ENCODE measurements at places on chromosomes 12 and 14. TPM values are rescaled to one million over a fixed set of nuclear protein-coding genes. Genes with fewer than 3 reads are reported as not detected.

Gene KRT3
- not detected for total RNA-seq

Gene ALG10B
- 11.8 TPM for total RNA-seq

Gene CFAP54
- total RNA-seq, result 5.3 TPM

Gene PSMB5
- total RNA-seq, result 194 TPM

Gene KLHL33
- total RNA-seq, result under 0.01 TPM

Gene NID2
- 8.2 TPM for total RNA-seq

Gene SYNDIG1L
- 6.9 TPM for total RNA-seq

Gene SMCO2
- total RNA-seq, result not detected

Gene SIRT4
- total RNA-seq, result 4.1 TPM

Gene ESR2
- 1.2 TPM for total RNA-seq

DNA sequence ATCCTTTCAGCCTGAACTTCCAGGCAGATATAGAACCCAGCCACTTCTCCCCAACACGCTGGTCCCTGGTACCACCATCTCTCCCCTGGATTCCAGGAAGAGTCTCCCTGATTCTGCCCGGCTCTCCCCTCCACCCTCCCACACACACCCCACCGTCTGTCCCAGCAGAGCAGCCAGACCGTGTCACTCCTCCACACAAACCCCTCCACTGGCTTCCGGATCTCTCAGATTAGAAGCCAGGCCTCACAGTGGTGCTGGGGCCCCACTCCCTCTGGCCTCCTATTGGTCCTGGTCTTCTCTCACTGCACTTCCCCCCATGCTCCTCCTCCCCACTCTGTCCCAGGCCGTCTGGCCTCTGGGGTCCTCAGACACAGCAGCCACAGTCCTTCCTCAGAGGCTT is 52.4 kb upstream of the CDKN3 start:
- no peak for DNase-seq

- no peak for DNase-seq
Measured at GRCh38 chr12:113171543-113171942, 13.7 kb downstream of the DDX54 start.

DNA sequence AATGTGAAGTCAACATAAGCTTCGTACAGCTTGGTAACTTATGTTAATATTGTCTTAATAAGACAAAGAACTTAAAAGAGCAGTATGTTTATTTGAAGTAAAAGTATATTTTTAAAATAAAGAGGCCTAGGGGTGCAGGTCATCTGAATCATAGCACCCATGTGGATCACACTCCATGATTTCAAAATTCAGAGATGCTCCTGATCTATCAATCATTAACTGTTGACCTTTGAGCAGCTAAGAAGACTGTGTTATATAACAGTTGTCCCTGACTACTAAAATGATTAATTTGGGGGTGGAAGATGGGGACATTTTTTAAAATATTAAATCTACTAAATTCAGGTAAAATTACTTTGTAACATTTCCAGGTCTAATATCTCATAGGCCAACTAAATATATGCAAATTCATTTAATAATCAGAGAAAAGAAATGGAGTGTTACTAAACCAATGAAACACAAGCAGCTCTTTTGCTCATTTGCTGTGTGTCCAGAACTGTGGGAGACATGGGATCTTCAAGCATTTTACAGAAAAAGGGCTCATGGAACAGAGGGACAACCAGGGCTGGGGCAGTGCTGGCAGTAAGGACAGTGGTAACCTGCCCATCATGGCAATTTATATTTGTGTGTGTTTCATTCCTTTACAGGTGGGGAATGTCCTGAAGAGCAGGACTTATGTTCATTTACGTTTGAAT is 120.7 kb upstream of the PCED1B start:
- no peak for DNase-seq

DNA sequence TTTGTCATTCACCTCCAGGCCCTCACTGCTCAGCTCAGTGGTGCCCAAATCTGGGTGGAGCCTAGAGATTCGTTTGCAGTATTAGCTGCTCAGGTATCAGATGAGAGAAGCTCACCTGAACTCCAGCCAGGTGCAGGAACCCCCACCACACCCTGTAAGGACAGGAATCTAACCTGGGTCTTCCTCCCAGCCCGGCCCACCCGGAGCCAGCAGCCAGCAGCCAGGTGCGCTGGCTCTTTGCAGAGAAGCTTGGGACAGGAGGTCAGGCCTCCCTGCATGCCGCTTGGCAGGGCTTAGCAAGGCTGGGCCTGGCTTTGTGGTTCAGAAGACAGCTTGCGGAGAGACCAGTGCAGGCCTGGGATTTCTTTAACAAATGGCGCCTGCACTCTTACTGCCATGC is 125.6 kb upstream of the MYL2 start:
- no peak for DNase-seq

DNA sequence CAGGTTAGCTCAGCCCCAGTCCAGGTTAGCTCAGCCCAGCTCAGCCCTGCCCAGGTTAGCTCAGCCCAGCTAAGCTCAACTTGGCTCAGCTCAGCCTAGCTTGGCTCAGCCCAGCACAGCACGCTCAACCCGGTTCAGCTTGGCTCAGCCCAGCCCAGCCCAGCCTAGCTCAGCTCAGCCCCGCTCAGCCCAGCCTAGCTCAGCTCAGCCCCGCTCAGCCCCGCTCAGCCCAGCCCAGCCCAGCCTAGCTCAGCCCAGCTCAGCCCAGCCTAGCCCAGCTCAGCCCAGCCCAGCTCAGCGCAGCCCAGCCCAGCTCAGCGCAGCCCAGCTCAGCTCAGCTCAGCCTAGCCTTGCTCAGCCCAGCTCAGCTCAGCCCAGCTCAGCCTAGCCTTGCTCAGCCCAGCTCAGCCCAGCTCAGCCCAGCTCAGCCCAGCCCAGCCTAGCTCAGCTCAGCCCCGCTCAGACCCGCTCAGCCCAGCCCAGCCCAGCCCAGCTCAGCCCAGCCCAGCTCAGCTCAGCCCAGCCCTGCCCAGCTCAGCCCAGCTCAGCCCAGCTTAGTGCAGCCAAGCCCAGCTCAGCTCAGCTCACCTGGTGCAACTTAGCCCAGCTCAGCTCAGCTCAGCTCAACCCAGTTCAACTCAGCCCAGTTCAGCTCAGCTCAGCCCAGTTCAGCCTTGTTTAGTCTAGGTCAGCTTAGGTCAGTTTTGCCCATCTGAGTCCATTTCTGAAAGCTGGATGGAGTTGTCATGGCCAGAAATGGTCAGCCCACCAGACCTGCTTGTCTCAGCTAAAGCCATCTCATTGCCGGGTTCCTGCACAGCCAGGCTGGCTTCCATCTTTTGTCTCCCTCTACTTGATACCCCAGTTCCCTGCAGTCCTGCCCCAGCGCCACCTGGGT is 333.6 kb downstream of the TMEM121 start:
- DNase-seq, result no peak

- no peak for DNase-seq
Measured at GRCh38 chr12:66352197-66352596, 49.9 kb downstream of the HELB start.

DNA sequence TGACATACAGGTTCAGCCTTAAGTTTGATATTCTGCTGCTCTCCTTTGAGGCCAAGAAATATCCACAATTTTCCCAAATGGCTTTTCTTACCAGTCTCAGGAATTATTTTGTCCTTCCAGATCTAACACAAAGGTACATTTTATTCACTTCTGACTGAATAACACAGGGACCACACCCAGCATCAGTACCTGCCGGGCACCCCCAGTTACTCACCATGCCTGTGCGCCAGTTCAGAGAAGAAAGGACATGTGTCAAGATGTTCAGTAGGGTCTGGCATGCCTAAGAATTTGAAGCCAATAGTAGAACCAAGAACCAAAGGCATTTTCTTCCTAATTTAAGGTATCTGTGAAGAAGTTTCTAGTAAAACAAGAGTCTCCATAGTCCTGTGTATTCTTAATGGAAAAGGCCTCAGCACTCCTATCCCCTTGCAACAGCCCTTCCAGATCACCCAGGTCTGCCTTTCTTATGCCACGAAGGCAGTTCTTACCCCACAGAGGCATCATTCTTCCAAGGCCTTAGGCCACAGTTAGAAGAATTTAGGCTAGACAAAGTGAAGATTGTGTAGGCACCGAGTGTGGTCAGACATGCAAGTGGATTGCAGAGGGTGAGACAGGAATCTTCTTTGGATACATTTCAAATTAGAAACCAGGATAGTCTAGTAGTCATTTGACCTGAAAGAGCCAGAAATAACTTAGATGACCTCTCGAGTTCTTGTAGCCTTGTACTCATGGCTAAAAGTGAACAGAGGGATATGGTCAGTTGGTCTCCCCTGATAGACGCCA is 140.1 kb upstream of the HIF1A start:
- DNase-seq, result no peak

DNA sequence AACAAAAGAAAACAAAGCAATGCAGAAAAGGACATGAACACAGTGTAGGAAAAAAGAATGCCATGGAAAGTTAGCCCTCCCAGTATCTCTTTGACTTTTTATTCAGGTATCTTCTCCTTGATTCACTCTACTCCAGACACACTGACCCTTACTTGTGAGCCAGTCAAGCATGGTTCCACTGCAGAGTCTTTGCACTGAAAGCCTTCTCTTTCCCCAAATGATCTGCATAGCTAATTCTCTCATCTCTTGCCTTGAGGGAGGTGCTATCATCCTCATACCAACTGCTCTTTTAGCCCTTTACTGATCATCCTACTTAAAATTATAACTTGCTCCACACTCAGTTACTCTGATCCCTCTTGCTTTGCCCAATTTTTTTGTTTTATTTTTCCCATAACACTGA is 101.2 kb upstream of the SLC16A7 start:
- DNase-seq, result no peak

- DNase-seq, result no peak
Measured at GRCh38 chr14:81256289-81256960, 35.7 kb upstream of the GTF2A1 start.

- no peak for DNase-seq
Measured at GRCh38 chr12:6221146-6221545, 20.9 kb downstream of the CD9 start.

Measured in frontal cortex (tissue), 4 donors.